ENCODE measurements at places on chromosomes 13 and 19.

- DNase-seq, result no peak
Measured at GRCh38 chr19:18366021-18366435, 19.9 kb upstream of the GDF15 start.

DNA sequence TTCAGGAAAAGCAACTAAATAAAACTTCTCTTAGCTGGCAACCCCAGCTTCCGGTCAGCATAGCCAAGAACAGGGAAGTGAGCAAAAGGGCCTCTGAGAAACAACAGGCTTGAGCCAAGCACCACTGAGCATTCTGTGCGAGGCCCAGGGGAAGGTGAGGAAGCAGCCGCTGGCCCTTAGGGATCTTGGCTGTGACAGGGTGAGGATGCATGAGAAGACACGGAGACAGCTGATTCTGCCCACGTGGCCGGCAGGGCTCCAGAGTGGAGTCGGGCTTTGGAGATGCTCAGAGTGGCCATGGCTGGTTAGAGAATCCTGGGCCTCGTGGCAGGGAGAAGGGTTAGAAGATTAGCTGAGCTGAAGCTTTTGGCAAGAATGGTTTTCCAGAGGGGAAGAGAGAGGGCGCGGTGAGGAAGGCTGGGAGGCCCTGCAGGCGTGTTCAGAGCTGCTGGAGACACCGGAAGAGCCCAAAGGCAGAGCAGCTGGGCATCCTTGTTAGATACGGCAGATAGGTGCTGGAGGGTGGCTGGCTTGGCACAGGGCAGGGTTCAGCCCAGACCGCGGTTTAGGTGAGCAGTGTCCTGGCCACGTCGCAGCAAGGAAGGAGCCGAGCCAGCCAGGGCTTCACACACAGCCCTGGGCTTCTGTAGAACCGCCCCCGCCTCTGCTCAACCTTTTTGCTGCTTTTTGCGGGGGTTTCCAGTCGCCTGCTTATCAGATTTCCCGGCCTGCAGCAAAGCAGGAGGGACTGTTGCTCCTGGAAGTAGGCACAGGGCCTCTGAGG lies 17.3 kb downstream of the UPF1 start:
- no peak for DNase-seq

DNA sequence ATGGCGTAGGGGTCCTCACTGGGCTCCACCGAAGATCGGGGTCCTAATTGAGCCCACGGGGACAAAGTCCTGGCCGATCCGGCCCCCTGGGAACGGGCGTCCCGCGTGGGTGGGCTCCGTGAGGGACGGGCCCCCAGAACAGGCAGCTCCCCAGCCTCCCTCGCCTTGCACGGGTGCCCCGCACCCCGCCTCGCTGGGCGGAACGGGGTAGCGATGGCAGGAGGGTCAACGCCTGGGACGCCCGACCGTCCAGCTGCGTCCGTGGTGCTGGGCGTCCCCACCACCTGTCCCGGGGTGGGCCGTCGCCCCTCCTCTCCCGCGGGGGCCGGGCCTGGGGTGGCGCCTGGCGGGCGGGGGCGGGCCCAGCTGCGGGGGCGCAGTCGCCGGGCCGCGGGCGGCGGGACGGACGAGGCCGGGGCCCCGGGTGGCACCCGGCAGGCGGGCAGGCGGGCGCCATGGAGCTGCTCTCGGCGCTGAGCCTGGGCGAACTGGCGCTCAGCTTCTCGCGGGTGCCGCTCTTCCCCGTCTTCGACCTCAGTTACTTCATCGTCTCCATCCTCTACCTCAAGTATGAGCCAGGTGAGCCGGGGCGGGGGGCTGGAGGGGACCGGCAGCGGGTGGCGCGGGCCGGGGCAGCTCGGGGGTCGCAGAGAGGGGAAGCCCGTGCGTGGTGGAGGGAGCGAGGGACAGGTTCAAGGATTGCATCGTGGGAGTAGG lies at the start of gene TMEM38A:
TMEM38A (plus strand) TSS at position 377 of the 717 bp plus-strand sequence; CDS start at position 456, 79 bp downstream.
- DNase-seq, result peak; percentile 60

DNA sequence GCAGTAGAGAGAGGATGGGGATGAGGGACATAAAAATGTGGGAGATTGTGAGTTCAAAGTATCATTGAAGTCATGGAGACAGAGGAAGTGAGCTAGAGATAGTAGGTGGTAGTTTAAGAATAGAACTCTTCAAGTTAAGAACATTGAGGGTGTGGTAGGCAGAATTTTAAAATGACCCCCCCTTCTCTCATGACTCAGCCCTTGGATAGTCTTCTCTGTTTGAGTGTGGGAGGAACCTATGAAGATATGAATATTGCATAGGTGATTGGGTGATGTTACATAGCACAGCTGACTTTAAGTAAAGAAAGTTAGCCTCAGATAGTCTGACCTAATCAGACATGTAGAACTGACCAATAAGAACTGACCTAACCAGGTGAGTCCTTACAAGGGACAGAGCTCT lies 418.6 kb downstream of the FOXO1 start:
- DNase-seq, result no peak

DNA sequence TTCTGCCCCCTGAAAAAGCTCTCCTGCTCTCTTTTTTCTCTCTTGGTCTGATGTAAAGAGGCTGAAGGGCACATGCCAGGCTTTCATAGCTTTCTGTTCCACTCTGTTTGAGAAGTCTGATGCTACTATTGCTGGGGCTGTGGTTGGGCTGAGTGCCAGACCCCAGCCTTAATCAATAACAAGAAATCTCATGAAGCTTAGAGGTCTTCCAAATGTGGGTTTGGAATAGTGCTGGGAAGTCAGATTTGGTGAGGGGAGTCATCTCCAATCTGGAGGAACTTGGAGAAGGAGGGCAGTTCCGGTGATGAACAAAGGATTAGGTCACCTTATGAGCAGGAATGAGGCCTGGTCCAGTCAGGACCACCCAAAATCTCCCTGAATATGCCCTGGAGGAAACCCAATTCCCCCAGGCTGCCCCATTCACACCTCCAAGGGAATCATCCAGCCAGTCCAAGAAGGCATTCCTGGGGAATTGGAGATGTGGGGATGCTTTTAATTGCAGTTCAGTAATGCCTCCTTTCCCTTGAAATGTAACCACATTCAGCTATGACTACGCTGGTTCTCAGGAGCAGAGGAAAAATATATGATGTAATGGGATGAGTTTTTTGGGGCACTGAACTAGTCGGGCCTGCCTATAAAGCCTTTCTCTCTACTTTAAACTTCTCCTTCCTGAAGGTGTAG lies 102.0 kb downstream of the STARD13 start:
- DNase-seq, result no peak

- no peak for DNase-seq
Measured at GRCh38 chr19:10471909-10472308, 31.2 kb downstream of the KEAP1 start.

DNA sequence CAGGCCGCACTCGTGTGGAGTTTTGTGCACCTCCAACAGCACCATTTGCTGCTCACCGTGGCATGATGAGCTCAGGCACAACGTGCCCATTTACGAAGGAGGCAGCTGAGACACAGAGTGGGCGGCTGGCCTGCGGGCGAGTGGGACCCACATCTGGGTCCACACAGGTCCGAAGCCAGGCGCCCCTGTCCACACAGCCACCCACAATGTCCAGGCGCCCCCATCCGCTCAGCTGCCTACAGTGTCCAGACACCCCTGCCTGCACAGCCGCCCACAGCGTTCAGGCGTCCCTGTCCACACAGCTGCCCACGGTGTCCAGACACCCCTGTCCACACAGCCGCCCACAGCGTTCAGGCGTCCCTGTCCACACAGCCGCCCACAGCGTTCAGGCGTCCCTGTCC lies 42.5 kb upstream of the F7 start:
- no peak for DNase-seq

DNA sequence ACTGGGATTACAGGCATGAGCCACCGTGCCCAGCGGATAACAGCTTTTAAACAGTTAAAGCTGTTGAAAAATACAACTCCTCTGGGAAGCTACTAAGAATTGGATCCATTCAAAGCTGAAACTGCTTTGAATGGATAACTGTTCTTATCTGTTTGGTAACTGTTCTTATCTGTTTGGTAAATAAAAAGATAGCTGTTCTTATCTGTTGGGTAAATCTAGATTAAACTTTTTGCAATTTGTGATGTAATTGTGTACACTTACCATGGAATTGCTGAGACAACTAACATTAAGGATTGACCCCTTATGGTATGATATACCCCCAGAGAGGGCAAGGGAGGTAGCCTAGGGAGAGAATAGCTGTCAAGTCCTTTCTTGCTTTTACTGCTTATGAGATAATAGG lies 27.9 kb upstream of the SPART start:
- no peak for DNase-seq

- peak; percentile 58 for DNase-seq
Measured at GRCh38 chr13:26184791-26185250, 37.3 kb downstream of the RNF6 start.

GRCh38 chr13:36059321-36059720 lies 71.9 kb downstream of the DCLK1 start:
- DNase-seq, result no peak

- DNase-seq, result no peak
Measured at GRCh38 chr13:76836311-76836710, 49.9 kb downstream of the KCTD12 start.

- DNase-seq, result no peak
Measured at GRCh38 chr19:39924389-39924788, 10.0 kb downstream of the FCGBP start.

DNA sequence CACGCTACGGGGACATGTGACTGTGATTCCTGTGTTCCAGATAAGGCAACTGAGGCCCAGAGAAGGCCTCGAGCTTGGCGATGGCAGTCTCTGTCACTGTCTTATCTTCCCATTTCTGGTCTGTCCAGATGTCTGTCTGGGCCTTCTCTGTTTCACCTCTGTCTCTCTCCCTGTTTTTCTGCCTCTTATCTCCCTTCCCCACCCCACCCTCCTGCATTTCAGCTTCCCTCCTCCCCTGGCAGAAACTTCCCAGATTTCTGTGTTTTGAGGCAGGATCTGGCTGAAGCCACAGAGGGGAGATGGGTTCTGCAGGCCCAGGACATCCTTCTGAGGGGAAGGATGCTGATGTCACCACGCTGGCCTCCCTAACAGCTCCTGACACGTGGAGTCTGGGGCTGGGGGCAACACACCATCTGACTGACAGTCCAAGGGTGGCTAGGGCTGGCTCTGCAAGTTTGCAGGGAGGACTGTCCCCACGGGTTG lies 14.4 kb downstream of the PAK4 start:
- no peak for DNase-seq

- DNase-seq, result no peak
Measured at GRCh38 chr13:29131881-29132668, 311.9 kb downstream of the MTUS2 start.
